ENCODE measurements at places on chromosomes 2 and 18.
A peak's percentile ranks its signal among the peaks of the same experiment; 100 is the strongest.

DNA sequence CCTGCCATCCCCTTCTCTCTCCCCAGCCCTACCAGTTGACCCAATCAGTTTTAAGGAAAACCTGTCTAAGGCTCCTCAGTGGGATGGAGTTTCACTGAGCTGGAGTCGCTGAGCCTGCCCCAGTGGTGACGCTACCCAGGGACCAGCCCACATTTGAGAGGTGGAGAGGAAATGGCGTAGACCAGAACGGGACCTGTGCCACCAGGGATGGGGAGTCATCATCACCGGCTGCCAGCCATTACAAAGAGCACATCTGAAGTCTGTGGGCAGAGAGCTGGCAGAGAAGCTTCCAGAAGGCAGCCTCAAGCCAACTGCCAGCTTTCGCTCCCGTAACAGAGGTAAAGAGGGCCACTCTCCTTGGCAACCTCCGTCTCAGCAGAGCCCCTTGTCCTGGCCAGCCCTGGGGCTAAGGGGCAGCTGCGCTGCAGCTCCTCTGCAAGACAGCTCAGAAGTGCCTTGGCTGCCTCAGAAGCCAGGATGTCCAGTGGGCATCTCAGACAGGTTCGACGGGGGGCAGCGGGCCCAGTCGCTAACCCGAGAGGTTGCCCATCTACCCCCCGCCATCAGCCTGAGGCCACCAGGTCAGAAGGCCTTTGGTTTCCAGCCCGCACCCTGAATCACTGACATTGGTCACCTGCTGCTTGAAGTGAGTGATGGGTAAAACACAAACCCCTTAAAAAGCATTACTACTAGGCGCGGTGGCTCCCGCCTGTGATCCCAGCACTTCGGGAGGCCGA lies 15.4 kb downstream of the SDC1 start:
- no peaks in the 10 kb centered on the region for H3K36me3 ChIP-seq
- H3K27ac ChIP-seq, result peak overlapping the region; percentile 80
- H3K27me3 ChIP-seq, result no peaks in the 10 kb centered on the region
- peaks cover 34% of the 10 kb centered on the region for H3K4me1 ChIP-seq

GRCh38 chr2:206584323-206585116 lies 57.8 kb upstream of the FAM237A start:
- no peaks in the 10 kb centered on the region for H3K36me3 ChIP-seq
- H3K4me1 ChIP-seq, result no peaks in the 10 kb centered on the region
- H3K27me3 ChIP-seq, result no peaks in the 10 kb centered on the region
- no peak overlapping the region for H3K27ac ChIP-seq

DNA sequence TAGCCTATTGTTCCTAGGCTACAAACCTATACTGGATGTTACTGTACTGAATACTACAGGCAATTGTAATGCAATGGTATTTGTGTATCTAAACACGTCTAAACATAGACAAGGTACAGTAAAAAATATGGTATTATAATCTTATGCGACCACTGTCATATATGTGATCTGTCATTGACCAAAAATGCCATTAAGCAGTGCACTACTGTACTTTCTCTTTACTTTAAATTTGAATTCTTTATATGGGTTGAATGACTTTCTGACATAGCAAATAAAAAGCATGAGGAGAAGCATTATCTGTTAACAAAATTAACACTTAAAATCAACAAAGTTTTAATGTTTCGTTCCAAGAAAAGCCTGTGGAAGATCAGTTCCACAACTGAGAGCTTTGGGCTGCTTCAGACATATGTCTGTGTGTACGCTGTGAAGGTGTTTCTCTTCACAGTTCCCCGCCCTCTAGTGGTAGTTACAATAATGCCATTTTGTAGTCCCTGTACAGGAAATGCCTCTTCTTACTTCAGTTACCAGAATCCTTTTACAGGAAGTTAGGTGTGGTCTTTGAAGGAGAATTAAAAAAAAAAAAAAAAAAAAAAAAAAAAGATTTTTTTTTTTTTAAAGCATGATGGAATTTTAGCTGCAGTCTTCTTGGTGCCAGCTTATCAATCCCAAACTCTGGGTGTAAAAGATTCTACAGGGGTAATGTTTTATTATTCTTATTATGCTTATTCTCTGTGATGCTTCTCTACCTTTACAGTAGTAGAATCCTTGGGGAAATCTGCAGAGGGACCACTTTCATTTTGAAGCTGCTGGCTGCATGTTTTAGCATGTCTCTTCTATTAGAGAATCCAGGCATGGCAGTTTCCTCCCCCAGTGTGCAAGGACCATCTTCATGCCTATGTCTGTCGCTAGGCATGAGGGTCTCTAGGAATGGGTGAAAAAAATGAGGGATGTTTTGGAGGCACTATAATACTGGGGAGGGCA lies 54.5 kb downstream of the SCN2A start:
- H3K4me1 ChIP-seq, result no peaks in the 10 kb centered on the region
- H3K27me3 ChIP-seq, result no peaks in the 10 kb centered on the region

DNA sequence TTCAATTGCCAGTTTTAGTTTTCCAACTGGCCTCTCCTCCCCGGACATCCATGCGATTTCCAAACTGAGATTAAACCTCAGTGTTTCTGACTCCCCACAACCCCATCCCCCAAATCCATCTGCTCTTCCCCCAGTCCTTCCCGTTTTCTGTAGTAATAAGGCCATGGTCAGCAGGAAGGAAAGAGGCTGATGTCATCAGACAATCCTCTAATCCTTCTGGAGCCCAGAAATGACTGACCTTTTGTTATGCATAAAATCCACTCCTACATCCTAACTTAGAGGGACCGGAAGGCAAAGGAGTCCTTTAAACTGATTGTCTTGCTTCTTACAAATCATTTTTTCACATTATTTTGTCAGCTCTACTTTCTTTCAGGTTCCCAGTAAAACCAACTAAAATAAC lies 155.8 kb downstream of the INO80D start:
- H3K27me3 ChIP-seq, result no peaks in the 10 kb centered on the region
- H3K4me1 ChIP-seq, result peaks cover 10% of the 10 kb centered on the region
- no peak overlapping the region for H3K27ac ChIP-seq
- DNase-seq, result no peak
- no peaks in the 10 kb centered on the region for H3K36me3 ChIP-seq

- H3K36me3 ChIP-seq, result peaks cover 68% of the 10 kb centered on the region
- no peaks in the 10 kb centered on the region for H3K4me1 ChIP-seq
- H3K27ac ChIP-seq, result no peak overlapping the region
- DNase-seq, result no peak
Measured at GRCh38 chr18:21557607-21558253, 42.8 kb downstream of the ESCO1 start.

GRCh38 chr18:37019157-37019827 lies 190.4 kb downstream of the KIAA1328 start:
- H3K27me3 ChIP-seq, result no peaks in the 10 kb centered on the region
- no peaks in the 10 kb centered on the region for H3K4me1 ChIP-seq
- H3K4me3 ChIP-seq, result no peak overlapping the region
- no peaks in the 10 kb centered on the region for H3K36me3 ChIP-seq
- H3K27ac ChIP-seq, result no peak overlapping the region
- peak; percentile 19 for DNase-seq

- H3K27ac ChIP-seq, result no peak overlapping the region
- DNase-seq, result no peak
- H3K4me1 ChIP-seq, result peaks cover 27% of the 10 kb centered on the region
- H3K27me3 ChIP-seq, result no peaks in the 10 kb centered on the region
Measured at GRCh38 chr2:105876191-105876590, 131.5 kb downstream of the NCK2 start.

DNA sequence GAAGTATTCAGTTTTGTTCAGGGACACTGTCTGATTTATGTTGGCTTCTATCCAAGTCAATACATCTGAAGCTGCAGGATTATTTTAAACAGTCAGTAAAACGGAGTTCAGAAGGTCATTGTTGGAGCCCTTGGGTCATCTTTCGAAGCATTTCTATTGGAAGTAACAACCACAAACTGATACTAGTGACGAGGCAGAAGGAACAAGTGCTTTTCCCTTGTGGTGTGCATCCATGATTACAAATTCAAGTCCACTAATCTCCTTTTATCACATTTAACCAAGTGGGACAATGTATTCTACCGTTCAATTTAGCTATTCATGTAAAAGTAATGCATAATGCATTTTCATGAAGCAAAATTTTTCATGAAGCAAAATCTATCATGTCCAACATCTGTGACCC lies 76.9 kb downstream of the CD226 start:
- H3K4me3 ChIP-seq, result no peak overlapping the region
- DNase-seq, result no peak
- no peaks in the 10 kb centered on the region for H3K27me3 ChIP-seq
- no peak overlapping the region for H3K27ac ChIP-seq
- no peaks in the 10 kb centered on the region for H3K4me1 ChIP-seq
- no peaks in the 10 kb centered on the region for H3K36me3 ChIP-seq

DNA sequence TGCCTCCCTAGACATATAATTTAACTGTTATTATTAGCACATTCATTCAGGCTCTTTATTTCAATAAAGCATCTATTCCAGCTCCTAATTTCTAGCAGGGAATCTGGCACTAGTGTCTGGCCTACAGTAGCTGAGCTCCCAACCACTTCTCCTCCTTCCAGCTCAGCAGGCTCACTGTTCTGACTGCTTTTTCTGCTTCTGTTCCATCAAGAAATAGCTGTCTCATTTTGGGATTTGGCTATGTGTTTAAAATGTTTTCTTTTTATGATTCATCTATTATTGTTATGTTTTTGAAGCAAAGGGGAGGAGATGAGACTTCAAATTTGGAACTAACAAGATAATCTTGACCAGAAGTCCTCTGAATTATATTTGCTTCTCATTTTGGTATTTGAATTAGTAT lies 172.7 kb upstream of the SMAD7 start:
- H3K27me3 ChIP-seq, result no peaks in the 10 kb centered on the region
- no peaks in the 10 kb centered on the region for H3K36me3 ChIP-seq
- H3K4me1 ChIP-seq, result no peaks in the 10 kb centered on the region
- H3K4me3 ChIP-seq, result no peak overlapping the region
- H3K27ac ChIP-seq, result no peak overlapping the region
- no peak for DNase-seq

DNA sequence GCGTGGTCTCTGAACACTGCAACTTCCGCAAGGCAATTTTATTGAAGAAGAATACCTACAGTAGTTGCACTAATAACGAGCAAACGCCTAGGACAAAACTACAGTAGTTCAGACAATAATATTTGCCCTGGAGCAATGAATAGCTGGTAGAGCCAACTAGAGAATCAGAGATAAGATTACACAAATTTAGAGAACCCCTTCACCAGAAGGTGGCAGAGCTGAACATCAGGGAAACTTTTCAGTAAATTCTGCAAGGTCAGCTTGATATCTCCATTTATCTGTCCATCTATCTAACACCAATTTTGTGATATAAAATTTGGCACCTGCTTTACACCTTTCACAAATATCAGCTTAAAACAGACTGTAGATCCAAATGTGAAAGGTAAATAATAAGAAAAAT lies 43.8 kb downstream of the CDH19 start:
- no peak overlapping the region for H3K27ac ChIP-seq
- no peak overlapping the region for H3K4me3 ChIP-seq
- H3K4me1 ChIP-seq, result no peaks in the 10 kb centered on the region
- no peaks in the 10 kb centered on the region for H3K27me3 ChIP-seq
- H3K36me3 ChIP-seq, result no peaks in the 10 kb centered on the region
- no peak for DNase-seq

Data from upper lobe of right lung (tissue), 1 donor.